ENCODE measurements at places on chromosomes 4 and X.

GRCh38 chrX:99383786-99384185 is 1026.3 kb downstream of the PCDH19 start:
- no peak for DNase-seq

DNA sequence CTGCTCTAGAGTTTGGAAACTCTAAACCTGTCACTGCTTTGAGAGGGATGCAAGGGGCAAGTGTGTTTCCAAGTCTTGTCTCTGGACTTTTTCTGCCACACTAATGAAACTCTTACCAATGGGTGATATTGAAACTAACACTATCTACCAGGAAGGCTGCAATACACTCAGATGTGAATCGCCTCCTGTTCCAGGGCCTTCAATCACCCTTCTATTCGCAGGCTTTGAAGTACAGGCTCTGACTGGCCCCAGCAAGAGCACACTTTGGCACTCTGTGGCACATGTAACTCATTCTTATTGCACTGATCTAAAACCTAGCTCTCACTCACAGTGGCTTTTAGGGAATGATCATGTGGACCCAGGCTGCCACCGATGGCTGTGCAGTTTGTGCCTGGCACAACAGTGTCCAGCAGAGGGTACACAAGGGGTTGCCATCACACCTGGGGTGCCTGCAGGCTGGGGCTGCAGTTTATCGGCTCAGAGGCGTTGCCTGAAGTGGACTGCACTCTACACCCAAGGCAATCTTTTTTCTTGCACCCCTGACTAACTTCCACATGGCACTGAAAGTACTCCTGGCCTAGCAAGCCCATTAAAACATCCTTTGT is 210.8 kb downstream of the MGST2 start:
- no peak for DNase-seq

DNA sequence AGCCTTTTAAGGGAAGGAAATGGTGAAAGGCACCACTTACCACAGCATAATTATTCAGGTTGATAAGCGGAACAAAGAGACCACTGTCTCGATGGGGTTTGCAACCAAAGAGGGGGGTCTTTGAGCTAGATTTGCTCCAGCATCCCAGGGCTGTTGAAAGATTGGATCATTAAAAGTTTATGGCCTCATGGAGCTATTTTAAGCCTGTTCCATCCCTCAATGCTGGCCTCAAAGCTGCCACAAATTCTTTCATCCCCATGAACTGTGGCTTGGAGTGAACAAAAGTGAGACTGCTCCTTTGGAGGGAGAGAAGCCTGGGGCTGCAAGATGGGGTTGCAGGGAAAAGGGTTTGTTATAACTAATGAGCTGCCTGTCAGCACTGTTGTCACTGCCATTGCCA is 209.8 kb downstream of the RTL9 start:
- no peak for DNase-seq

DNA sequence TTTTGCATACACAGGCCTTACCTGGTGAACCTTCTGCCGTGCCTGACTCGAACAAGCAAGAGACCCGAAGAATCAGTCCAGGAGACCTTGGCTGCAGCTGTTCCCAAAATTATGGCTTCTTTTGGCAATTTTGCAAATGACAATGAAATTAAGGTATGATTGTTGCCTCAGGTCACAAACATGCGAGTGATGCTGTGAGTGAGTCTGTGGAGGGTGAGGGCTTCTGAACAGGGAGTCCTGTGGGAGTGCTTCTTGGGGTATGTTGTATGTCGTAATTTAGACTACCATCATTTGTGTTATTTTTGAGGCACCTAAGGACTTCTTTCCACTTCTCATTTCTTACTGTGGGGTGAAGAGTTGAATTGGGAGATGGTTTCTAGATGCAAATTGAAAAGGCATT is 32.8 kb downstream of the HTT start:
- DNase-seq, result no peak

- no peak for DNase-seq
Observed at GRCh38 chrX:24870143-24870542, 145.6 kb downstream of the ARX start.

- DNase-seq, result no peak
Observed at GRCh38 chr4:6268650-6269615, 717 bp upstream of the WFS1 start.

GRCh38 chr4:40423735-40424134 is 88.6 kb downstream of the CHRNA9 start:
- no peak for DNase-seq

- peak; percentile 13 for DNase-seq
Observed at GRCh38 chr4:122458625-122459024, 2.1 kb upstream of the IL2 start.

- DNase-seq, result peak; percentile 58
Observed at GRCh38 chr4:121792966-121793365, 8.2 kb upstream of the EXOSC9 start.

DNA sequence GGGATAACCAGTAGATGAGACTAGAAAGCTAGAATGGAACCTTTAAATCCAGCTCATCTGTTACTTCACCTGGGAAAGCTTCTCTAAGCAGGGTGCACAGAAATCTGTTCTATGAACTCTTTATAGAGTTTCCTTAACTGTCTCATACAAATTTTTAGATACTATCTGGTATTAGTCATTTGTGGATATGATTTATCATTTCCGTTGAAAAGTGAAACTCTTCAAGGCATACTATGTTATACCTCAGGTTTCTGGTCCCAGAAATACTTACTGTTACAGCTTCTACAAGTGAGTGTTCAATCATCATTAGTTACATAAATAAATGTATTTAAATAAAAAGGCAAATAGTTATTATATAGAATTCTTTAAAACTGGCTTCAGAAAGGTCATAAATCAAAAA is 298.3 kb upstream of the AGA start:
- DNase-seq, result no peak

DNA sequence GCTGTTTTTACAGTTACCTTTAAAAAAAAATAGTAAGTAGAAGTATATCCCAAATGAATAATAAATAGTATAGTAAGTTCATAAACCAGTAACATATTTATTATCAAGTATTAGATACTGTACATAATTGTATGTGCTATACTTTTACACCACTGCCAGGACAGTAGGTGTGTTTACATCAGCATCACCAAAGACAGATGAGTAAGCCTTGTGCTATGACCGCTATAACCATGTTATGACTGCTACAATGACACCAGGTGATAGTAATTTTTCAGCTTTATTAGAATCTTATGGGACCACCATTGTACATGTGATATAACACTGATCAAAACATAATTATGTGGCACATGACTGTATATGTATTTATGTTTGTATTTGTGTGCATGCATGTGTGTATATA is 27.3 kb downstream of the PABPC4L start:
- no peak for DNase-seq

GRCh38 chr4:170827562-170828274 is 738.0 kb upstream of the AADAT start:
- DNase-seq, result no peak

DNA sequence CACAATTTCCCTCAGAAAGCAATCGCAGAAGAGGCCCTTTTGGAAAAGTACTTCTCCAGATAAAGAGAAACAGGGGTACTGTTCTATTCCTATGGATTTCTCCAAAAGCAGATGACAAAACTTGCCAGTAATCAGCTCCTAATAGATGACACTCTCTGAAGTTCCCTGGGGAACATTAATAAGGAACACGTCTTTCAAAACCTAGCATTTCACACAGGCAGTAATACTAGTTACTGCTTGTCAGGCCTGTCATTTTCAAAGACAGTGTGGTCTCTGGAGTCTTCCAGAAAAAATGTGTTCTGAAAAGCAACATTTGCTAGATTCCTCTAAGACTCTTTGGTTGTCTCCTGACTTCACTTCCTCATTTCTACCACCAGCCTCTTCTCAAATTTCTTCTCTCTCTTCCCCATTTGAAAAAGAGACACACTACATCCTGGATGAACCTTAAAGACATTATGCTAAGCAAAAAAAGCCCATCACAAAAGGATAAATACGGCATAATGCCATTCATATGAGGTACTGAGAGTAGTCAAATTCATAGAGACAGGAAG is 47.3 kb downstream of the CHRDL1 start:
- DNase-seq, result no peak

- no peak for DNase-seq
Observed at GRCh38 chrX:34279866-34280560, 147.9 kb upstream of the FAM47A start.

DNA sequence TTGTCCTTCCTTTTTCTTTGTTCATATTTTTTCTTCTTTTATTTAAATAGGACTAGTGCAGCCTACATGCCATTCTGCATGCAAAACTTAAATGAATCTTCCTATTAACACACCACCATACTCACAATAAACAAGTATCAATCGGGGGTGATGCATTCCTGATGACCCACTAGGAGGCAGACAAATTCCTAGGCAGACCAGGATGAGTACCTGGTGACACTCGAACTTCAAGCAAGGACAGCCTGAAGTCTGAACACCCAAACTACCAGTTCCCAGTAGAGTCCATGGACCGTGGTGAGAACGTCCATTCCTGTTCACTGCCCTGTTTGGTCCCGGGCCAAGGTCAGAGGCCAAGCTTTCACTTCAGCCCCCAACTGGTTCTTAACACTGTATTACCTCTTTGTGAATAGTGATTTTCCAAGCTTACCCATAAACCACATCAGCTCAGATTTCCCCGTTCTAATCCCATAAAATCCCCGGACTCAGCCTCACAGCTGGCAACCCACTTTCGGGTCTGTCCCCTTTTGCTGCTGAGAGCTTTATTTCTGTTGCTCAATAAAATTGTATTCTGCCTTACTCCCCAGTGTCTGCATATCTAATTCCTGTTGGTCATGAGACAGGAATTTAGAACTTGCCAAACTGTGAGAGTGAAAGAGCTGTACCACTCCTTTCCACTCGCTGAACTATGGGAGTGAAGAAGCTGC is 1286.6 kb downstream of the FSTL5 start:
- no peak for DNase-seq

- no peak for DNase-seq
Observed at GRCh38 chr4:7971159-7971631, 31.5 kb upstream of the AFAP1 start.

Data from erythroblast (primary cell).